ENCODE measurements at places on chromosomes 6 and 20. TPM values are rescaled to one million over a fixed set of nuclear protein-coding genes. Genes with fewer than 3 reads are reported as not detected.

MEP1A gene
- 0.09 TPM for total RNA-seq

BLOC1S5 gene
- total RNA-seq, result 20.5 TPM

KCNQ2 gene
- total RNA-seq, result 0.28 TPM

SGK2 gene
- total RNA-seq, result 3.2 TPM

GRCh38 chr20:39553120-39553519 lies 591.0 kb downstream of the DHX35 start:
- H3K27me3 ChIP-seq, result no peaks in the 10 kb centered on the region
- no peak for DNase-seq
- no peaks in the 10 kb centered on the region for H3K36me3 ChIP-seq
- H3K4me1 ChIP-seq, result peaks cover 5% of the 10 kb centered on the region
- no peak overlapping the region for H3K27ac ChIP-seq

GRCh38 chr20:19589787-19590362 lies 168.2 kb upstream of the RIN2 start:
- no peak overlapping the region for H3K4me3 ChIP-seq
- H3K36me3 ChIP-seq, result no peaks in the 10 kb centered on the region
- H3K27me3 ChIP-seq, result no peaks in the 10 kb centered on the region

DNA sequence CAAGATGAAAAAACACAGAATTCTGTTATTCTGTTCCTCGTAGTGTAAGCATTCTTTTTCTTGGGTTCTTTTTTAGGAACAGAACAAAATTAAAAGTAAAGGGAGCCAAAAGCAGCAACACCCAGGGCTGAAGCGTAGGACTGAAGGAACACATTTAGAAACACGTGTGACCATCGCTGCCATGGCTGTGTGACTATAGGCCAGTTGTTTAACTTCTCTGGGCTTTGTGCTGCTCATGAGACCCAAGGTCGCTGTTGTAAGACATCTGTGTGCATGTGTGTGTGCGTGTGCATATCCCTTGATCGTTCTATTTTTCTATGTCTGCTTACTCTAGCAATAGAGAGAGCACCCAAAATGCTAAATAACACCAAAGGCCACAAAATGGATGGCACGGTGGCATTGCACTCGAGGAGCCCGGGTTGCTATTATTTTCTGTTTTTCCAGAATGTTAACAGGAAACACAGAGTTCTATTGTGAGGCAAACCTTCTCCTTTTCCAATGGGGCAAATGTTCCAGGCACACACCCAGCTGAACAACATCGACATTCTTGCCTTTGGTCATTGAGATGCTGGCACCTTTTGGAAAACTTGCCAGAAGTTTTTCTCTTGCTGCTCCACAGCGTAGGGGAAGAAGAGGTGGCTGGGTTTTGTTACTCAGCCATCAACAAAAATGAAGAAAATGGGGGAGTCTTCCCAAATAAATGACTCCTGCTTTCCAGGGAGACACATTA lies 267.8 kb upstream of the ECI2 start:
- no peaks in the 10 kb centered on the region for H3K27me3 ChIP-seq
- peak overlapping the region; percentile 83 for H3K27ac ChIP-seq
- DNase-seq, result no peak
- H3K4me3 ChIP-seq, result no peak overlapping the region

- no peak for DNase-seq
- no peak overlapping the region for H3K27ac ChIP-seq
- no peaks in the 10 kb centered on the region for H3K4me1 ChIP-seq
- peaks cover 2% of the 10 kb centered on the region for H3K27me3 ChIP-seq
- H3K36me3 ChIP-seq, result peaks cover 3% of the 10 kb centered on the region
Observed at GRCh38 chr6:32947552-32948465, 5.1 kb downstream of the HLA-DMA start.

GRCh38 chr20:9928281-9928737 lies 89.4 kb upstream of the PAK5 start:
- H3K4me3 ChIP-seq, result no peak overlapping the region
- no peak for DNase-seq
- no peaks in the 10 kb centered on the region for H3K27me3 ChIP-seq
- H3K36me3 ChIP-seq, result no peaks in the 10 kb centered on the region

DNA sequence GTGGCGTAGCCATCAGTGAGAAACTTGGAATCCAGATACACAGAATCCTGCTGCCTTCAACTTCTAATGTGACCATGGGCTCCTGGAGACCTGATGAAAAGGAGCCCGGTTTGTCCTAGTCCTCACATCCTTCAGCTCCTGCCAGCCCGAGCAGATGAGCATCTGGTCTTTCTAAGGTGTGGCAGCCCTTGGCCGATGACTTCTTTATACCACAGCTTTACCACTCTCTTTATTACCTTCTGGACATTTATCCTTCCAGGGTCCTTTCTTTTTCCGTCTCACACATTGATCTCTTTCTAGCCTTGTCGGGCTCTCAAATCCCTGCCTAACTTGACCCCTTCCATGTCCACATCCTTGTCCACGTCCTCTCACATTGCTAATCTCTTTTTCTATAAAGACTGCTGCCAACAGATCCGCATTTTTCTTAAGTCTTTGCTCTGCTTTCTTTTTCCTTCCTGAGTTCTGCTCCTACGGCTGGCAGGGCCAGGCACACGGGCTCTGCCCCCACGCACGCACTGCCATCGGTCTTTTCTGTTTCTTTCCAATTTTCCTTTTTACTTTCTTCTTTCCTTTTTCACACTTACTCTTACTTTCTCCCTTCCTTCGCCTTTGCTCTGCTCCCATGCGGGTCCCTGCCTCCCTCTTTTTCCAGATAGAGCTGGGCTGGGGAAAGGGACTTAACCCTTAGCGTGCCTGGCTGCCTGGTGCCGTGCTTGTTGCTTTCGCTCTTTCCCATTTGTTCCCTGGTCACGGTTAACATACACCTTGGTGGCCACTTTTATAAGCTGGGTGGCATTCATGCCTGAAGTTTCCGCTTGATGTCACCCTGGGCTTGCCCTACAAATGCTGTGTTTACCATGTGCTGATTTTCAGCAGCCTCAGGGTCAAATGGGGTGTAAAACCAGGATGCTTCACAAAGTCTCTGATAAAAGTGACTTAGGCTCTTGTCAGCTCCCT lies 9.4 kb upstream of the GMPR start:
- no peaks in the 10 kb centered on the region for H3K27me3 ChIP-seq
- no peak overlapping the region for H3K27ac ChIP-seq
- H3K4me3 ChIP-seq, result no peak overlapping the region
- no peaks in the 10 kb centered on the region for H3K4me1 ChIP-seq
- H3K36me3 ChIP-seq, result no peaks in the 10 kb centered on the region

GRCh38 chr6:145241721-145242120 lies 493.6 kb downstream of the EPM2A start:
- no peak overlapping the region for H3K27ac ChIP-seq
- DNase-seq, result no peak
- H3K36me3 ChIP-seq, result no peaks in the 10 kb centered on the region
- H3K27me3 ChIP-seq, result no peaks in the 10 kb centered on the region
- H3K4me1 ChIP-seq, result peaks cover 7% of the 10 kb centered on the region

- H3K27ac ChIP-seq, result no peak overlapping the region
- DNase-seq, result peak; percentile 29
- no peaks in the 10 kb centered on the region for H3K27me3 ChIP-seq
- H3K36me3 ChIP-seq, result no peaks in the 10 kb centered on the region
Observed at GRCh38 chr20:63129991-63130657, 85.8 kb downstream of the YTHDF1 start.

DNA sequence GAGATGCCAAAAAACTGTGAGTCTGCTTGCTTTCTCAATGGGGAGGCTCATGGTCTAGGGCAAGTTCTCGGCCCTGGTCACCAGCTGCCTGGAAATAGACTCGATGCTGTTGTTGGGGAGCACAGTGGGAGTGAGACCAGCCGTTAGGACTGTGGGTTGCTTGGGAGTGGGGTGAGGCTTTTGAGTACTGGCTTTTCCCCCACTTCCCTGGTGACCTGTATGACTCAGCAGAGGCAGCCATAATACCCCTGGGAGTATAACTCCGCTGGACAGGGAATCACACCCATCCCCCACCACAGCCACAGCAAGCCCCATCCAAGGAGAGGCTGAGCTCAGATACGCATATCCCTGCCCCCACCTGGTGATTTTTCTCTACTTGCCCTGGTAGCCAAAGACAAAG lies 48.9 kb upstream of the OGFRL1 start:
- peaks cover 2% of the 10 kb centered on the region for H3K4me1 ChIP-seq
- no peak overlapping the region for H3K27ac ChIP-seq
- H3K4me3 ChIP-seq, result no peak overlapping the region
- no peaks in the 10 kb centered on the region for H3K27me3 ChIP-seq
- no peaks in the 10 kb centered on the region for H3K36me3 ChIP-seq

GRCh38 chr20:53826597-53827291 lies 233.1 kb upstream of the ZNF217 start:
- no peaks in the 10 kb centered on the region for H3K36me3 ChIP-seq
- no peaks in the 10 kb centered on the region for H3K27me3 ChIP-seq
- no peak overlapping the region for H3K27ac ChIP-seq
- DNase-seq, result no peak

- no peaks in the 10 kb centered on the region for H3K27me3 ChIP-seq
- no peak for DNase-seq
- no peak overlapping the region for H3K27ac ChIP-seq
- H3K36me3 ChIP-seq, result no peaks in the 10 kb centered on the region
- peaks cover 7% of the 10 kb centered on the region for H3K4me1 ChIP-seq
Observed at GRCh38 chr20:20731945-20732296, 19.5 kb upstream of the RALGAPA2 start.
